ENCODE measurements at places on chromosomes 13 and 19.

DNA sequence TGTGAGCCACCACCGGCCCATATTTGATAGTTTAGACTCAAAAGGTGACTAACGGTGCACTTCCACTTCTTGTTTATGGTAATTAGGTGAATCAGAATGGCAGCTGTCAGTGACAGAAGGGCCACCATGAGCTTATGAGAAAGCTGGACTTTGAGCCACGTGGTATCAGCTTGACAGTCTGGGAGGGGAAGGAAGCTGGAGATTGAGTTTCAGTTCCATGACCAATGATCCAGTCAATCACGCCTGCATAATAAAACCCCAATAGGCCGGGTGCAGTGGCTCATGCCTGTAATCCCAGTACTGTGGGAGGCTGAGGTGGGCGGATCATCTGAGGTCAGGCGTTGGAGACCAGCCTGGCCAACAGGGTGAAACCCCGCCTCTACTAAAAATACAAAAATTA is 8.2 kb downstream of the EID2B start:
- no peak for DNase-seq

- DNase-seq: no peak
Measured at GRCh38 chr19:38877781-38878574, at the start of gene RINL. Gene RINL, minus strand, starts transcription at chr19:38878275. Its CDS starts 1,533 bp downstream, at chr19:38876742.

DNA sequence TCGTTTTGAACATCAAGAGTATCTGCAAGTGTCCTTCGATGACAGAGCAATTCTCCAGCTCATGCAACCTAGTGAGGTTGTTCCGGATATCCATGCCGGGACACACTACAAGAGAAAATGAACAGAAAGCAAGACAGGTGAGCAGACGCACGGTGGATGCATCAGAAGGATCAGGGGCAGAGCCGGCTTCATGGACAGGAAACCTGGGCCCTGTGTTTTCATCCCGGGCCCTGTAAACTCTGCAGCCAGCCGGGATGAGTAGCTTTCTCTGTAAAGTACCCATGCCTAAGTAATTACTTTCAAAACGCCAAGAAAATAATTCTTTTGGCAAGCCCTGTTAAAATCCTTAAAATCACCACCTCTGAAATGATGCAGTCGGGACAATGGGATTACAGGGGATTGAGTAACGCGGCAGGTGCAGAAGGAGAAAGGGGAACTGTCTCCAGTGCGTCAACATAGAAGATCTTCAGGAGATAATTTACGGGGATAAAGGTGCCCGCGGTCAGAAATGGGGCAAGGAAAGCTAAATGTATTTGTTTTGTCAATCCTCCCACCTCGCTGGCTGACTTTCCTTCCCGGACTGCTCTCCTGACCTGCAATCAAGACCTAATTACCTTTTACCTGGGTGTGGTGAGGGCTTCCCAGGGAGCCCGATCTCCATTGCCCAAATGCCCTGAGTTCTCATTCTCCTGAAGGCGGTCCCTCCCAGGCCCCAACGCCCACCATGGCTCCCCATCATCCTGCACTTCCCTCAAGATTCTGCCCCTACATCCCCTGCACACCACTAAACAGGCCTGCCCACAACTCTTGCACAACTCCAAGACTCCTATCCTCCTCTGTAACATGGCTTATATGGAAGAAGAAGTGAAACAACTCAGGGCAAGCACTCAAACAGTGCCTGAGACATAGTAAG is 26.2 kb downstream of the INSR start:
- no peak for DNase-seq

DNA sequence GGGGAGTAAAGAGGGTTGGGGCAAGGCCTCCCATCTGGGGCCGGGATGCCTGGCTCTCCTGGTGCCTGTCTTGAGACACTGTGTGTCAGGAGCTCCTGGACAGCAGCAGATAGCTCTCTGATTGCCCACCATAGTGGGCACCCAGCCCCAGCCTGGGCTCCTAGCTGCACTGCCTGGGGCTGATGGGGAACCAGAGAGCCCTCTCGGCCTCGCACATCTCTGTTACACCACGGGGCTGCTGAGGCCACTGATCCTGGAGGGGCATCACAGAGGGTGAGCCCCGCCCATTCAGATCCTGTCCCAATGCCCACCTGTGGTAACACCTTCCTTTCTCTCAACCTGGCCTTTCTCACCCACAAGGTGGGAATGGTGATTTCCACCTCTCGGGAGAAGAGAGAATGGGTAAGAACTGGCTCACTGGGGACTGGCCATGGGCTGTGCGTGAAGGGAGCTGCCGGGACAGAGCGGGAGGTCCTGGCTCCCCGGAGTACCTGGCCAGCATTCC is 135.9 kb downstream of the URI1 start:
- DNase-seq: no peak

- DNase-seq: no peak
Measured at GRCh38 chr13:48112896-48113755, 18.2 kb upstream of the MED4 start.

- DNase-seq: no peak
Measured at GRCh38 chr13:88068975-88069374, 397.8 kb downstream of the SLITRK5 start.

Measured in cardiac fibroblast (primary cell).